Small intestine (tissue), 16 donors: ENCODE measurements at places on chromosomes 3 and 15.

DNA sequence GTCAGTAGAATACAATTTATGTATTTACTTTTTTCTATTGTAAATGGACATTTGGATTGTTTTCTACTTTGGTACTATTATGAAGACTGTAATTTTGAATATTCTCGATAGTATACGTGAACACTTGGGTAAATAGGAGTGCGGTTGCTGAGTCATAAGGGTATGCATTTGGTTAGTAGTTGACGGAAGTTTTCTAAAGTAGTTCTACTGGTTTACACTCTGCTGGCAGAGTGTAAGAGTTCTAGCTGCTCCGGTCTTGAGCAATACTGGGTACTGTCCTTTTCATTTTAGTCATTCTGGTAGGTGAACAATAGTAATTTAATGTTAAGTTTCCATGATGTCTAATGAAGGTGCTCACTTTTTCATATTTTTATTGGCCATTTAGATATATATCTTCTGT lies 70.0 kb downstream of the MEF2A start:
- peaks cover 2% of the 10 kb centered on the region for H3K36me3 ChIP-seq
- DNase-seq: no peak
- H3K27ac ChIP-seq: no peak overlapping the region
- H3K4me3 ChIP-seq: no peak overlapping the region
- H3K4me1 ChIP-seq: no peaks in the 10 kb centered on the region

DNA sequence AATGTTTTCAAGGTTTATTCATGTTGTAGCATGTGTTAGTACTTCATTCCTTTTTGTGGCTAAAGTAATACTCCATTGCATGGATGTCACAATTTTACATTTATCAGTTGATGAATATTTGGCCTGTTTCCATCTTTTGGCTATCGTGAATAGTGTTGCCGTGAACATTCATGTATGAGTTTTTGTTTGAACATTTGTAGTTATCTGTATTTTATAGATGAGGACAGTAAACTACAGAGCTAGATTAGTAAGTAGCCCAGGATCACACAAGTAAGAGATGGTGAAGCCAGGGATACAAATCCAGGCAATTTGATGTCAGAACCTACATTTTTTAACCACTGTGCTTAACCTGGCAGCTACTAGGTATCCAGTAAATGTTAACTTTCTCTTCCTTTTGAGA lies 63.2 kb downstream of the ASTE1 start:
- H3K27me3 ChIP-seq: no peaks in the 10 kb centered on the region
- no peak for DNase-seq
- H3K36me3 ChIP-seq: no peaks in the 10 kb centered on the region
- no peak overlapping the region for H3K4me3 ChIP-seq

- H3K36me3 ChIP-seq: no peaks in the 10 kb centered on the region
- H3K4me1 ChIP-seq: no peaks in the 10 kb centered on the region
Observed at GRCh38 chr3:135224815-135225362, 429.8 kb downstream of the EPHB1 start.

DNA sequence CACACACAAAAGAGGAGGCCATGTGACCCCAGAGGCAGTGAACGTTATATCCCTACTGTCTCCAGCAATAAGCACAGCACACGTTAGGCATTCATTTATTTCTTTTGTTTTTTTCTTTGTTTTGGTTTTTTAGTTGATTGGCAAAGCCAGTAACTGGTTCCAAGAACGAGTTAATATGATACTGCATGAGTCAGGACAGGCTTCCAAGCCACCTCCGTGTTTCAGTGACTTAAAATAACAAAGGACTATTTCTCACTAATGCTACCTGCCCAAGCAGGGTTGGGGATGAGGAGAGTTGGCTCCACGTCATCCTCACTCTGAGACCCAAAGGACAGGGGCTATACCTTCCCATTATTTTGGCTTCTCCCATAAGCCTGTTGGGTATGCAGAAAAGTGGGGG lies 130.5 kb downstream of the ST8SIA2 start:
- no peaks in the 10 kb centered on the region for H3K27me3 ChIP-seq
- H3K4me3 ChIP-seq: no peak overlapping the region

DNA sequence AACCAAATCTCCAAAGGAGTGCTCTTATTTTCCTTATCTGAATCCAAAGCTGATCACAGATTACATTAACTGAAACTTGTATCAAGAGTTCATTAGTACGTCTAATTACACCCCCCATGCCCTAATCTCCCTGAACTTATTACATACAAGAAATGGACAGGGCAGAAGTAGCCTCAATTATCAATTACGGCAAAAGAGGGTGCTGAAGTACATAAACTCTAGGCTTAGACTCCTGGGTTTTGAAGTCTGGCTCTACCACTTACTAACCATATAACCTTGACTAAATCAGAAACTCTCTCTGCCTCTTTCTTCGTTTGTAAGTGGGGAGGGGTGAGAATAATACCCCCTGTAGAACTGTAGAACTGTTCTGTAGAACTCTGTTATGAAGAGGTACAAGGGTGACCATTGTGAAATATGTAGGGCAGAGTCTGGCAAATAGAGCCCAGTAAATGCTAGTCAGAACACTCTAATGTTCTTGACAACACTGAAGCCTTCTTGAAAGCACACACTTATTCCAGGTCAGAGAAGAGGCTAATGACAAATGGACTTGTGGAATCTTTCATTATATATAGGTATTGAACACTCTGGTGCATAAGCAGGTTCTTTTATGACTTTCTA lies 19.6 kb upstream of the OR5K4 start:
- H3K4me3 ChIP-seq: no peak overlapping the region
- no peak for DNase-seq
- H3K36me3 ChIP-seq: no peaks in the 10 kb centered on the region
- H3K27ac ChIP-seq: no peak overlapping the region

- H3K4me3 ChIP-seq: no peak overlapping the region
- peak; percentile 86 for DNase-seq
- H3K36me3 ChIP-seq: no peaks in the 10 kb centered on the region
- H3K27me3 ChIP-seq: no peaks in the 10 kb centered on the region
- H3K4me1 ChIP-seq: no peaks in the 10 kb centered on the region
- H3K27ac ChIP-seq: no peak overlapping the region
Observed at GRCh38 chr15:78422571-78423340, 15.3 kb upstream of the IREB2 start.

DNA sequence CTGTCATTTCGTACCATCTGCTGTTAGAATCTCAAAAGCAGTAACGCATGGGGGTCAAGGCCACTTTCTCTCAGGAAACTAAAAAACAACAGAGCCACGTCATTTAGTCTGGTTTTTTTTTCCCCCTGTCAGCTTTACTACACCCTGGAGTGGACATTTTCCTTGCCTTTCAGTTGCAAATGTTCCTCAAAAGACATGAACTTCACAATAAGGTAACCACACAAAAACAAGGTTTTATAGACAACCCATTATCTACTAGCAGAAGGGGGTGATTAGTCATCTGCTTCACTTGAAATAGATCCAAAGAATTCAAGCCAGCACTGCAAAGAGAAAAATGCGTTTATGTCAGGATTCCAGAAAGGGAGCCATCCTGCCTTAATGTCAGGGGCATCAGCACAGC lies 171.8 kb upstream of the CDIN1 start:
- no peaks in the 10 kb centered on the region for H3K36me3 ChIP-seq
- no peak overlapping the region for H3K4me3 ChIP-seq
- H3K4me1 ChIP-seq: no peaks in the 10 kb centered on the region
- DNase-seq: no peak
- no peaks in the 10 kb centered on the region for H3K27me3 ChIP-seq

DNA sequence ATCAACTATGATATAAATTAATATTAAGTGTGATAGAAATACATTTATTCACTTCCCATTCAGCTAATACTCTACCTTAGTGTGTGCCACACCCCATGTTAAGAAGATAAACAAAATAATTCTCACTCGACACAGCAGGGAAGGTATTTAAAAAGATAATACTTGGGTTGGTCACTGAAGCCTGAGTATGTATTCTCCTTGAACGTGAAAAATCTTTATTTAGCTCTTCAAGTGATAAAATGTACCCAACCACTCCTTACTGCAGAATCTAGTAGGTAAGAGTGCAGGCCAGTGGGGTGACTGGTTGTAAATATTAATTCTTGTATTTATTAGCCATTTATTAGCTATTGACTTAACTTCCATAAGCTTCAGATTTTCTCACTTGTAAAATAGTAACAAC lies 372.7 kb upstream of the THBS1 start:
- no peak overlapping the region for H3K27ac ChIP-seq
- H3K36me3 ChIP-seq: no peaks in the 10 kb centered on the region
- H3K4me1 ChIP-seq: no peaks in the 10 kb centered on the region

DNA sequence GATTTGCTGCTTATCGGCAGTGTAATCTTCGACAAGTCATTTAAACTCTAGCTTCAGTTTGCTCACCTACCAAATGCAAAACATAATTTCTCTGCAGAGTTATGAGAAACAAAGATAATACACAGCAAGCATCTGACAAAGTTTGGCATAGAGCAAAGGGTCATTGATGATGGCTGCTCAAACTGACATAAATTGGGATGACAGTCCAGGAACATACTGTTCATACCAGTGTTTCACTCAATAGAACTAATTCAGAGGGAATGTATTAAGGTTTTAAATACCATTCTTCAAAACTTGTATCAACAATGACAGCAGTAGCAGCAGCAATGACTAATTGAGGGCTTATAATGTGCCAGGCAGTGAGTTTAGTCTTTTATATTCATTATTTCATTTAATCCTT lies 137.6 kb downstream of the SPATA16 start:
- no peaks in the 10 kb centered on the region for H3K27me3 ChIP-seq
- DNase-seq: no peak
- no peaks in the 10 kb centered on the region for H3K4me1 ChIP-seq
- no peaks in the 10 kb centered on the region for H3K36me3 ChIP-seq
- H3K4me3 ChIP-seq: no peak overlapping the region
- no peak overlapping the region for H3K27ac ChIP-seq

GRCh38 chr15:51051776-51052175 lies 42.9 kb downstream of the TNFAIP8L3 start:
- DNase-seq: no peak
- no peaks in the 10 kb centered on the region for H3K27me3 ChIP-seq
- H3K36me3 ChIP-seq: no peaks in the 10 kb centered on the region

DNA sequence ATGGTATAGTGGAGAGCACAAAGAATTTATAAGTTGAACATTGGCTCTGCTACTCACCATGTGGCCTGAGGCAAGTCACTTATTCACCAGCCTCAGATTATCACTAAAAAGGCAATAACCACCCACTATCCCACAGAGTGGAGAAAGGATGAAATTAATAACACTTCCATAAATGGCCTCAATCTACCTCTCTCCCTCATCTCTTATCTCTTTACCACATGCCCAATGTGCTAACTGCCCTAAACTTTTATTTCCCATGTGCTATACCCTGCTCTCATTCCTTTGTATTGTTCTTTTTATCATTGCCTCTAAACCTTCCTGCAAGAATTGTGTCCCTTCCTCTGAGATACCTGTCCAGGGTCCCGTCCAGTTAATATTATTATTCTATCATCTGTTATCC lies 26.0 kb downstream of the SLC12A6 start:
- H3K27me3 ChIP-seq: no peaks in the 10 kb centered on the region
- H3K4me3 ChIP-seq: no peak overlapping the region
- H3K36me3 ChIP-seq: peaks cover 2% of the 10 kb centered on the region

DNA sequence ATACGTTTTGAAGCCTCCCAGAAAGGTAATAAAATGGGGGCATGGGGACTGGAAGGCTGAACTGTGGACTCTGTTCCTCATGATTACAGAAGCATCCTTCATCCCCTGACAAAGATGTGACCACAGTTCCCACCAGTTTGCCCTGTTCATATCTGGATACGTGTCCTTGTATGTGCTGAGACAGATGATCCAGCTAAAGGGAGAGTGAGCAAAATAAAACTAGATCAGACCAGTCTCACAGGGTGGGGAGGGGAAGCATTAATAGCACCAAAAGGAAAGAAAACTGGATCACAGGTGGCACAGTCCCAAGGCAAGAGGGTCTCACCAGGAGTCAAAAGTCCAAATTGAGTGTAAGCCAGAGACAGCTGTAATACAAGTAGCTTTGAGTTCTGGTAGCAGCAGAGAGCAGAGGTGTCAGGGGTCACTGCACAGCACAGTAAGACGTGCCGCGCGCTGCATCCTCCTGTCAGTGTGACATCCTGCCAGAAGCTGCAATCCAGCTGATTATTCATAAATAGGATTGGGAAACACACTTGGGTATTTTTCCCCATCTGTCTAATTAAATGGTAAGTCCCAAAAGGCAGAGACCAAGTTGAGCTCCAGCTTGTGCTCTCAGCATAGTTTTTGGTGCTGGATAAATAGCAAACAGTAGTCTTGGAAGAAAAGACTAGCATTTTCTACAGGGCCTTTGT lies 560.0 kb upstream of the CFAP20DC start:
- no peaks in the 10 kb centered on the region for H3K4me1 ChIP-seq
- no peak for DNase-seq
- no peak overlapping the region for H3K27ac ChIP-seq
- H3K27me3 ChIP-seq: no peaks in the 10 kb centered on the region

DNA sequence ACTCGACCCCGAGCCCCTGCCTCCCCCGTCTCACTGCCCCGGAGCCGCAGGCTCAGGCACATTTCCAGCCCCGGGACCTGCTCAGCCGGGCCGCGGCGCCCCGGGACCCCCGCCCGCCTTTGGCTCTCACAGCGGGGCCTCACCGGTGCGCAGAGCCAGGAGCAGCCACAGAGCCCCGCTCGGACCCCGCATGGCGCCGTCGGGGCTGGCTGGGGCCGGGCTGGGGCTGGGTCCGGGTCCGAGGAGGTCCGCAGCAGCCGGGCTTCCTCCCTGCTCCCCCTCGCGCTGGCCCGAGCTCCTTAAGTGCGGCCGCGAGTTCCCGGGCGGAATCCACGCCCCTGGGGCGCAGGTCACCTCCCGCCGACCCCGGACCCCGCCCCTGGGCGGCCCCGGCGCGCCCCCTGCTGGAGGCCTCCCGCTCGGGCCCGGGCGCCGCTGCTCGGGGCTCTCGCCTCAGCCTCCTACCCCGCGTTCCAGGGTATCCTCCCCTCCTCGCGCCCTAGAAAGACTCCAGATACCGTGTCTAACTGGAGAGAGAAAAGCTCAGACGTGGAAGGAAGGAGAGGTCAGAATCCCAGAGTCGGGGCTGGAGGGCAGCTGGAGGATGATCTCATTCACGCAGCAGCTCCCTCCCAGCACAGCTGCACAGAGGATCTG lies at the start of gene MELTF:
TSS of gene MELTF (minus strand) at position 307 of the 657 bp plus-strand sequence. CDS start at position 192, 115 bp downstream.
- DNase-seq: peak; percentile 65
- H3K36me3 ChIP-seq: no peaks in the 10 kb centered on the region
- H3K4me1 ChIP-seq: no peaks in the 10 kb centered on the region
- H3K27ac ChIP-seq: peak within 1 kb of the TSS; percentile 84
- H3K27me3 ChIP-seq: no peaks in the 10 kb centered on the region
- H3K4me3 ChIP-seq: peak within 1 kb of the TSS; percentile 24

GRCh38 chr3:129352650-129353588 lies 74.2 kb downstream of the HMCES start:
- H3K36me3 ChIP-seq: no peaks in the 10 kb centered on the region
- no peaks in the 10 kb centered on the region for H3K4me1 ChIP-seq
- H3K27ac ChIP-seq: no peak overlapping the region
- H3K27me3 ChIP-seq: no peaks in the 10 kb centered on the region
